ENCODE measurements at places on chromosomes 7 and 10.

GRCh38 chr10:129131457-129132132, 335.4 kb upstream of the MGMT start:
- no peak for DNase-seq

- no peak for DNase-seq
These were observed 24.6 kb upstream of the SH2D4B start for GRCh38 chr10:80513106-80513505.

GRCh38 chr10:117075064-117075463, 63.0 kb downstream of the VAX1 start:
- DNase-seq: no peak

- DNase-seq: peak; percentile 2
These were observed 1.2 kb downstream of the BAG3 start for GRCh38 chr10:119652361-119652730.

DNA sequence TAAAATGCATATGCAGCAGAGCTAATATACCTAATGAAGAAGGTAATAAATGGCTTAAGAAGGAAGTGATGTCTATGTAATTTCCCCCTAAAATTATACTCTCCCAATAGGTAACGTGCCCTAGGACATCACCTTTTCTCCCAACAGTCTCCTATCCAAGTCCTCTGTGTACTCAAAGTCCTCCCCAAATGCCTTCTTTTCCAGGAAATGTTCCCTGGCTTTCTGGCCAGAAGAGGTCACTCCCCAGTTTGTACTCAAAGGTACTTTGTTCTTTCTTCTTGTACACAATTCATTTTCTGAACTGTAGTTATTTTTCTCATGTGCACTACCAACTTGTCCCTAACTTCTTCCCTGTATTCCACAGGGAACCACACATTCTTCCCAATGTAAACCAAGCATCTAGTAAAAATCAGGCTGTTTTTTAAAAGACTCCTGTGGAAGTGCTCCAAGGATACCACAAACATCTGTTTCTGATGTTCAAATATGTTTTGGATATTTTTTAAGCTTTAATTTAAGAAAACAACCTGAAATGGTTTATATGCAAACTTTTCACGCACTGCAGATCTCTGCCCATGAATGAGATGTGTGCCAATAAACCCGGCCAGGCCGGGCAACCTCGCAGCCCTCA, 262.3 kb upstream of the KLF14 start:
- DNase-seq: no peak

DNA sequence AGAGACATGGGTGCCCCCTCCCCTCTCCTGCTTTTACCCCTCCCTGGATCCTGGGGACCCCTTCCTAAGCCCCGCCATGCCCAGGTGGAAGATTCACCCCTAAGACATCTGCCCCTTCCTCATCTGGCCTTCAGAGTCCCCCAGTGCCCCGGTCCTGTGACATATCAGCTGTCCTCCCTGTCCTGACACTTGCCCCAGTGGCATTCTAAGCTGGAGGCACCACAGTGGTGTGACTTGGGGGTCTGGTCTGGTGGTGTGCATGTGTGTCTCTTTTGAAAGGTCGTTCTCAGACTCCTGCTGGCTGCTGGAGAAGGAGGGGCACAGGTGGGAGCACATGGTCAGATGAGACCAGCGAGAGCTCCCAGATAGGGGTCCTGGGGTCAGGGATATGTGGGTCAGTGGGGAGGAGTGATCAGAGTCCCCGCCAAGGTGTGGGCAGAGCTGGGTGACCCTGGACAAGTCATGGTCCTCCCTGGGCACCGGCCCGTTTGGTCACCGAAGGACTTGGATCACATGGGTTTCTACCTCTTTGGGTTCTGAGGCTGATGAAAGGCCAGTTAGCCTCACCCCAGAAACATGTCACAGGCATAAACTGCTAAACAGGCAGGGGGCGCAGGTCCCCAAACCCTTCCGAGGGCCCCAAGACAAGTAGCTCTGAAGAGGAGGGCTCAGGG, 645 bp upstream of the TFR2 start:
- DNase-seq: no peak

DNA sequence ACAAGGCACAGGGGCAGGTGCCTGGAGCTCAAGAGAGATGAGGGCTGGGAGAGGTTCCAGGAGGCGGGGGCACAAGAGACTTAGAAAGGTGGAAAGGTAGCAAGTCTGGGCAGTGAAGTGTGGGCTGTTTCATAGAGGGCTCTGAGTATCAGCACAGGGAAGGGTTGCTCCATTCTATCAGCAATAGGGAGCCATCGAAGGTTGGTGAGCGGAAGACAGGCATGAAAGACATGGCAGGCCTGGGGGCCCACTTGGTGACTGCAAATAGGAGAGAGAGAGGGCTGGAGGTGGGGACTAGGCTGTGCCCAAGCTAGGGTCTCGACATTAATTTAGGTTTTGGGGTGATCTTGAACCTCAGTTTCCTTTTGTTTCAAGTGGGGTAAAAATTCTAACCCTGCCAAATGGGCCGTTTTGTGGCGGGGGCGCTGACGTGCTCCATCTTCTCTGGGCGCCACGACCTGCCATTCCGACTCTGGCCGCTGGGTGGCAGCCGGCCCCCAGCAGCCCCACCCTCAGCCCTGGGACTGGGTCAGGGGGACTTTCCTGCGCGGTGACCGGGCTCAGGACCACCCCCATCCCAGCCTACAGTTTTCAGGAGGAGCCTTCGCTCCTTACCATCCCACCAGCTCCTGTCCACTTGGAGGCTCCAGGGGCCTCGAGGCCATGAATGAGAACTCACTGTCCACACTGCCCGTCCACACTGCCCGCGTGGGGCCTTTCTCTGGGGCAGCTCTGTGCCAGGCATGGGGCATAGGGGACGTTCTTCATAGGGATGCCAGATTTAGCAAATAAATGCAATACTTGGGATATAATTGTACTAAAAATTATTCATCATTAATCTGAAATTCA, 37.2 kb upstream of the PCBD1 start:
- DNase-seq: no peak

DNA sequence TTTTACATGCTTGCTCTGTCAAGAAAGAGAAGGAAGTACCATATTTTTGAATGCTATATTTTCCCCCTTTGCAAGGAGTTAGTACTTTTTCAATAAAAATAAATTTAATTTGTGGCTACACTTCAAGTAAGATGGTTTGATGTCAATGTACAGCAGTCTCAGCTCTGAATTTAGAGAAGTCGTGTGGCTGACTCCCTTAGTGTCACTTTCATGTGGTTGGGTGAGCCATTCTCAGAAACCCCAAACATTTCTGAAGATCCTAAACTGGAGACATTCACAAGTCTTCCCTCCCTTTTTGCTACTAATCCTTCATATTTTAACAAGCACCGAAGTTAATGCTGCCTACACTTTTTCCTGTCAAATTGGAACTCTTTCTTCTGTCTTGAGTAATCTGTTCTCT, 244.4 kb downstream of the DYNC1I1 start:
- no peak for DNase-seq

DNA sequence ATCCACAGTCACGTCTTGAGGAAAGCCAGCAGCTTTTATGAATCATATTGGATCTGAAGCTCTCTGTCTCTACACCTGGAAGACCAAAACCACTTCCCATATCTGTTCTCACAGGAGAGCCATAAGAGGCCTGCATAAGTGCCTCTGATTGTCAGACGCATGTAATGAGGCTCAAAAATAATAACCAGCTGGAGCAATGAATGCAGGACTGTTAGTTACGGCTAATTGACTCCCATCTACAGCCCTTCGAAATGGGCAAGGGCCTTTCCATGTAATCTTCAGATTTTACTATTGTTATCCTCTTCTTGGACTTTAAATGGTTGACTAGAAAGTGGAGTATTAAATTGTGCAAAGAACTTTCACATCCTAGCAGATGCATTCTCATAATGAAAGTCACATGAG, 4.4 kb upstream of the SEMA3C start:
- DNase-seq: peak; percentile 27

- DNase-seq: no peak
These were observed 69.2 kb upstream of the LRRC4 start for GRCh38 chr7:128100225-128100948.

GRCh38 chr7:64626083-64626469, 39.9 kb upstream of the ZNF107 start:
- DNase-seq: no peak

DNA sequence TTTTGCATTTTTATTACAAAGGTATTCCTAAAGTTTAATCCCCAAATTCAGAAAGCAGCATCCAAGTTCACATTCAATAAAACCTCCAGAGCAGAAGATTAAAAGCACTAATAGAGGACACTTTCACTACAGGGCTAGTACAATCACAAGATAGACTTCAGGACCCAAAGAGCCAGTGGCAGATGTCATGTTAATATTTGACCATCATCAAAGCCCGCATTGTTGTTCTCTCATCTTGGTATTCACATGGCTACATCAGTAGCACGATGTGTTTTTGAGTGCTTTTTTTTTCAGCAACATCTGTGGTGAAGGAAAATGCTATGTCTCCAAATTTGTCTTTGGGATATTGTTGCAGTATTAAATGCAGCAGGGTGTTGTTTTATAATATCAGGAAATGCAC, 134.3 kb downstream of the ARL4A start:
- no peak for DNase-seq

- no peak for DNase-seq
These were observed 65.6 kb downstream of the HBP1 start for GRCh38 chr7:107234436-107234835.

DNA sequence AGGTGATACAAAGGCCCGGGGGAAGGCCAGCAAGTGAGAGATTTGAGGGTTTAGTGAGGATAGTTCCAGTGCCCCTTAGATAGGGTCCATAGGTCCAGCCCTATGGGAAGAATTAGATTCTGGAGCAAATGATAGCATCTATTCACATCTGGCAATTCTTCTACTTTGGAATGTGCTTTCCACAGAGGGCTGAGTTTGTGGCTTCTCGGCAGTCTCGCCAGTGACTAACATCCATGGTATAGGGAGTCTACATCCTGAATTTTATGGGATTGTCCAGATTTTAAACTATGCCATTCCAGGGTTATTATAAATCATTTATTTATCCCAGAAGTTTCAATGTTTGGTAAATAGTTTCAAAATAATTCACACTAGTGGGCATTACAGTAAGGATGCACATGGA, 207.3 kb upstream of the ADO start:
- DNase-seq: no peak

- DNase-seq: no peak
These were observed 60.2 kb upstream of the MKRN1 start for GRCh38 chr7:140539461-140539860.

DNA sequence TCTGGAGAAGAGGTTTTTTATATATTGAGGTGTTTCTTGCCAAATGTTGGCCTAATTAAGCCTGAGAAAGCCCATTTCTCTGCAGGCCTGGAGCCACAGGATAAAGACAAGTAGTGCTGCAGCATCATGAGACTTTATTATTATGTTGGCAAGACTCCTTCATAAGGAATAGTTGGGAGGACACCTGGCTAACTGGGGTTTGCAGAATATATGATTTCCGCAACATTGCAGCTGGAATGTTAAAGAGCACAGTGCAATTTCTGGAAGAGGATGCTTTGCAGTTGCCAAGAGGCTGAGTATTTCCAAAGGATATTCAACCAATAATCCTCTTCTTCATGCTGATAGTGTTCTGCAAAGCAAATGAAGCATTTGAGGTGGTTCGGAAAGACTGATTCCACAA, 1512.8 kb upstream of the LRRTM3 start:
- no peak for DNase-seq

- no peak for DNase-seq
These were observed 46.7 kb upstream of the WNT16 start for GRCh38 chr7:121282129-121282528.

DNA sequence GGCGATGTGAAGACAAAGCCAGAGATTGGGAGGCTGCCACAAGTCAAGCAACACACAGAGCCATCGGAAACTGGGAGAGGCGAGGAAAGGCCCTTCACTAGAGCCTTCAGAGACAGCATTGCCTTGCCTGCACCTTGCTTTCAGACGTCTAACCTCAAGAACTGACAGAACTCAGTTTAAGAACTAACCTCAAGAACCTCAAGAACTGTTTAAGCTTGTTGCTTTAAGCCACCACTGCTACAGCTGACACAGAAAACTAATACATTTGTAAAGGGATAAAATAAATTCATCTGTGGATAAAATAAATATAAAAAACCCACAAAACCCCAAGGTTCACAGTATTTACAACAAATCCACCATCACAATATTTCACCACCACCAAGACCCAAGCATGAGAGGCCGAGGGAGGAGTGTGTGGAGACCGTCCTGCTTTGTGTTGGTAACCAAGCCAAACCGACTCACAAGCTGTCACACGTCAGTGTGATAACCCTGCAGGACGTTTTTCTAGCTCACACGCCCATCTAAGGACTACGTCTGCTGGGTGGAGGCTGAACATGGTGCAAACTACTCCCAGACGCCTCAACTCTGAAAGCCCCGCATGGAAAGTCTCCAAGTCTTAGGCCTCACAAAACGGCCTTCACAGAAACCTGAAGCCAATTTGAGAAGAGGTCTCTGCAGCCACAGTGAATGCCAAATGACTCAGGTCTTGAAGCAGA, 116.8 kb downstream of the ABLIM1 start:
- DNase-seq: no peak

- DNase-seq: no peak
These were observed 57.3 kb upstream of the TES start for GRCh38 chr7:116153050-116153449.

- no peak for DNase-seq
These were observed 244.0 kb downstream of the EBF3 start for GRCh38 chr10:129719889-129720590.

- DNase-seq: no peak
These were observed 3.7 kb upstream of the IL2RA start for GRCh38 chr10:6065835-6066234.

GRCh38 chr10:123901621-123902020, 10.0 kb upstream of the CPXM2 start:
- no peak for DNase-seq

DNA sequence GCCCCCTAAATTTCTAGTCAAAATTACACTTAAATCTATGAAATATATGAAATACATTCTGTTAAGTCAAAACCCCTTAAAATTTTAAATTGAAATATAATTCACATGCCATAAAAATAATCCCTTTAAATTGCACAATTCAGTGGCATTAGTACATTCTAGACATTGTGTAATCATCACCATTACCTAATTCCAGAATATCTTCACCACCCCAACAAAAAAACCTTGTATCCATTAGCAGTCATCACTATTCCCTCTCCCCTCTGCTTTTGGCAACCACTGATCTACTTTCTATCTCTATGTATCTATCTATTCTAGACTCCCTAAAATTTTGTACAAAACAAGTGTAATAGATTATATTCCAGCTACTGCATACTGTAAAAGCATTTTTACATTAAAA, 261.2 kb downstream of the GLI3 start:
- no peak for DNase-seq

DNA sequence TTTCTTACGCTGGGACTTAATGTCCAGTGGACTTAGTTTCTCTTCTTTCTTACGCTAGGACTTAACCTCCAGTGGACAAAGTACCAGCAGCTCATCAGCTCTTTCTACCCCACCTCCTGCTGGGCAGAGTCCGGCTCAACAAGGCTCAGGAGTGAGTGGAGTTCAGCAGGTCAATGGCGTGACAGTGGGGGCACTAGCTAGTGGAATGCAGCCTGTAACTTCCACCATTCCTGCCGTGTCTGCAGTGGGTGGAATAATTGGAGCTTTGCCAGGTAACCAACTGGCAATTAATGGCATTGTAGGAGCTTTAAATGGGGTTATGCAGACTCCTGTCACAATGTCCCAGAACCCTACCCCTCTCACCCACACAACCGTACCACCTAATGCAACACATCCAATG, 199.7 kb downstream of the MLLT10 start:
- no peak for DNase-seq
